SK-N-SH (cell line): ENCODE measurements at places on chromosomes 2 and 18. TPM values are rescaled to one million over a fixed set of nuclear protein-coding genes. Genes with fewer than 3 reads are reported as not detected.
A peak's percentile ranks its signal among the peaks of the same experiment; 100 is the strongest.

MAPRE3 gene
- polyA plus RNA-seq, result 20.2 and 24.4 TPM in 2 replicates

GRCh38 chr2:109134741-109135358 is 5.8 kb downstream of the SH3RF3 start:
- no peak for DNase-seq

CNGA3 gene
- not detected in 2 replicates for polyA plus RNA-seq

DNA sequence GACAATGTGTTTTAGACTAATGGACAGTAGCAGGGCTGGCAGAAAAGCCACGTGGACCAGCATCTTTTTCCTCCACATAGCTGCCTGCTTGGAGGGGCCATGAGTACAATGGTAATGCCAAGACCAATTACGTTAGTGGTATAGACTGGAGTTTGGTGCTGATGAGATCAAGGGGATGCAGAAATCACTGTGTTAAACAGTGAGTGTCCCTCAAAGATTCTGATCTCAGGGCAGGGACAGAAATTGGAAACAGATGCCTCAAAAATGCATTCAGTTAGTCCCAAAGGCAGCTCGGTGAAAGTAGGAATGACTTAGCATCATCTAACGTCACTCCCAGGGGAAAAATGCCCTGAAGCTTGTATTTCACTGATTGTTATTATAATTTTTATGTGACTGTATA is 72.4 kb downstream of the SLC16A14 start:
- peak; percentile 81 for DNase-seq

DNA sequence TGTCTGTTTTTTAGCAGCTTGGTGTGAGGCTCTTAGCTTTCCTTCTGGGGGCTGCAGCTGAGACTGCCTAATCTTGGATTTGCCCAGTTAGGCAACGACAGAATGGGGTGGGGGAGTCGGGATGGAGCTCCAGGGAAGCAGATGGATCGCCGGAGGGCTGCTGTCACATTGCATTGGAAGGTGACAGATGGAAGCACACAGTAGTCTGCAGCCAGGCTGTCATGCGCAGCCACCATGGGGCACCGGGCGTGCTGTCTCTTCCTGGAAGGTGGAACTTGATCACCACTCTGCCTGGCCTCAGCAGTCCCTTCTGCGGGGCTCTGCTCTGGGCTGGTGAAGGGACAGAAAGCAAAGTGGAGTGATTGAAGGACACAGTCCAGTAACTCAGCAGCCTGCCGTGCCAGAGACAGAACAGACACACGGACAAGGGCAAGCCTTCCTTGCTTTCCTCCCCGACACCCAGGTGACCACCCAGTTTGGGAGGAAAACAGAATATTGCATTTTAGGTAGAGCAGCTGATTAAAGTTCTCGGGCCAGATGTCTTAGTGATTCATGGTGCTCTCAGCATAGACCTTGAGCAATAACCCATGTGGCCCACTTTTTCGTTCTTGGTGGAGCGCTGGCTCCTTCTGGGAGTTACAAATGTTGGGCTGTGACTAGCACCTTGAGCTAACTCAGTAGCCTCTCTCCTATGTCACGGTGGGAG is 40.9 kb downstream of the RNF144A start:
- DNase-seq, result no peak

DNA sequence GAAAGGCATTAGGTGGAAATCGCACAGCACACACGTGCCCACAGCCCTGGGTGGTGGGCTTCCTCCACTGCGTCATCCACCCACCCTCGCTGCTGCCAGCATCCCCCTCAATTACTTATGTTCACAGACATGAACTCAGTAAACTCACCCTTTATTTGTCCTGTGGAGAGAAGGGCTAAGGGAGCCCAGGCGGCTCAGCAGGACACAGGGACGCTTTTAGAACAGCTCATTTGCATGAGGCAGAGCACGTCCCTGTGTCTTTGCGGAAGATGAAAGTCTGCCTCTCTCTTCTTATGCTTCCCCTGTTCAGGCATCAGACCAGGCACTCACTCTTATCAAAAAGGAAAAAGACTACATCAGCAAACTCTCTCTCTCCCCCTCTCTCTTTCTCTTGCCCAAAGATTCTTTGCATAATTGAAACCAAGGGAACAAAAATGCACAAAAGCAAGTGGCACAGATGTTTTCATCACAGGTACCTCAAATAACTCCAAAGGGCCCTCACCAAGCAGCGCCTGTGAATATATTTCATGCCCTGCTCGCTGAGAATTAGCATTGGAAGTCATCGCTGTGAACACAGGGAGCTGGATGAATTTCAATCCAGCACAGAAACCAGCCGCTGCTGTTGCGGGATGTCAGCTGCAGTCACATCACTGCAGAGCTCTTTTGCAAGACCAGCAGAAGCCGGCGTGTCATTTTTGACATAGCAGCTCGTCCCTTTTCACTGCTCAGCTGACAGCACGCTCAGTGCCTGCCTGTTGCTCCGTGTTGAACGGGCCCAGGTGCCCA is 376.3 kb upstream of the MYT1L start:
- DNase-seq, result no peak

MALT1 gene
- polyA plus RNA-seq, result 6.6 and 10.0 TPM in 2 replicates
